Activated CD8-positive, alpha-beta T cell treated with anti-CD3 and anti-CD28 coated beads for 36 hours (primary cell): ENCODE measurements at places on chromosomes 2 and 18.

DNA sequence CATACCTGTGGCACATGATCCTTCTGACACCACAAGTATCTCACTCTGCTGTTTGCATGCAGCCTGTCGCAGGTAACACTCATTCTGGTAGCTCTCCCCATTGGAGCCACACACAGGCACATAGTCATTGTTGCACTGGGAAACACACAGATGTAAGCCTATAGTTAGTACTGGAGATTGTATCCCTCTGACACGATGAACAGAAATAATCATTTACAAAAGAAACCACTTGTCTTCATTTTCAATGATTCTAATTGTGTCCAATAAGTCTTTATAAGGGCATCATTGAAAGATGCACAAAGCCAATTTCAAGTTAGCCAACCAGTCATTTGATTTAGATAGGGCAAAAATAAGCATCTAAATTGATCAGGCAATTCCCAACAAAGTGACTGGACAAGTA, 10.4 kb downstream of the TMEFF2 start:
- no peak for DNase-seq

DNA sequence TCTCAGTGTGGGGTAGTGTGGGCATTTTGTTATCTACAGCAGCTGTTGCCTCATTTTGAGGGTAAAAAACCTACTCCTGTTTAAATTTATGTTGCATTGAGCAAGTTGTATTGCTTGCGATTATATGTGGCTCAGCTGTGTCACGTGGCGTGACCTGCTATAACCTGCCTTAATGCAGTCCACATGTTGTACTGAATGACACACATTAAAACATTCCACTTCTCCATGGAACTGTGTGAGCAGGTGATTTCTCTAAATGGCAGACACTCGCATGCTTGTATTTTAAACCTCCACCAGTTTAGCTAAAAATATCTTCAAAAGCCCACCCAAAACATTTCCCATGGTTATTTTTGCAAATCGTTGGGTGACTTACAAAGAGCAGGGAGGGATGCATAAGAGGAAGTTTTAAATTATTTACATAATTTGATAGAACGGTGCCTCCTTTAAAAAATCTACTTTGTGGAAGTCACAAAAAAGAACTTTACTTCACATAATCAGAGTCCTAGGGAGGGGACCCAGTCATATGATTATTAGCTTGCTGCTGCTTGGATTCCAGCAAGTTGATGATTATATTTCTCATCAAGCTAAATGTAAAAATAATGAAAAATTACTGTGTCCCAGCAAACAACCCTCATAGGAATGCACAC, 163.3 kb upstream of the ZEB2 start:
- no peak for DNase-seq

- DNase-seq = no peak
These were observed 2.4 kb downstream of the BOK start for GRCh38 chr2:241560883-241561474.

GRCh38 chr2:174025271-174026121, 60.3 kb upstream of the SP3 start:
- no peak for DNase-seq

- DNase-seq = no peak
These were observed 30.1 kb upstream of the E2F6 start for GRCh38 chr2:11495844-11496681.

- no peak for DNase-seq
These were observed 173.7 kb upstream of the HNRNPA3 start for GRCh38 chr2:177038787-177039484.

DNA sequence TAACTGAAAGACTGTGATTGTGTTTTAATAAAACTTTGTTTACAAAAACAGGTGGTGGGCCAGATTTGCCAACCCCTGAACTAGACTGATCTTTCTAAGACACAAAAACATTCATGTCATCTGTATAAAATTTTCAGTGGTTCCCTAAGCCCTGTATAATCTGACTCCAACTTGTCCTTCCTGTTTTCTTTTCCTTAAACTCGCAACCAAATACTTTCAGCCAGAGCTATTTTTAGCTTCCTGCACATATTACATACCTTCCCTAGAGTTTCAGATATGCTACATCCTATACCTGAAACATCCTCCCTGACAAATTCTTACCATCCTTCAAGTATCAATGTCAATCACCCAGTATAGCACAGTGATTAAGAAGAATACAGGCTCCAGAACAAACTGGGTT, 4.8 kb downstream of the GCFC2 start:
- DNase-seq = no peak

DNA sequence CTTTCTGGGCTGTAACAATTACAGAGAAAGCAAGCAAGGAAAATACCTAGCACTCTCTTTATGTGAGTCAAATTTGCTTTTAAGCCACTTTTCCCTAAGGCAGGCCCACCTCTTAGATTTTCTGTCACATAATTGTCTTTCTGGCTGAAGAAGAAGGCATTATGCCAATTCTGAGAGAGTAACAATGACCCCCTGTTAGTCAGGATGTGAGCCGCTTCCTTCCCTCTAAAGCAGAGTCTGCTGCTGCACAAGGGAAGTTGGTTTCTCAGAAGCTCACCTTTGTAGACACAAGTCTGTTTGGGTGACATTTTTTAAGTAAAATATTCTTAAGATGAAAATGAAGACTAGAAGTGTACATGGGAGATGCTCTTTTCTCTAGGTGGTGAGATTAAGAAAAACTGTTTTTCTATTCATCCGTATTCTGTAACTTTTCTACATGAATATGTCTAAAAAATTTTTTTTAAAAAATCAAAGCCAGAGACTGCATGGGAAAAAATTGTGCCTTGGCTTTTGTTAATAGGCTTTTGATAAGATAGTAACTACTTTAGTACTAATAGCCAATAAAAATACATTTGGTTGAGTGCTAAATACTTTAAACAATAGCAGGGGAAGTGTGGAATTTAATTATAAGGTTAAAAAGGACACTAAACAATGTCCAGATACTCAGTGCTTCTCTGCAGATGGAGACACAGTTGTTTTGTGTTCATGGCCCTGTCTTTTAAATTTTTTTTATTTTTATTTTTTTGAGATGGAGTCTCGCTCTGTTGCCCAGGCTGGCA, 33.4 kb upstream of the VPS54 start:
- DNase-seq = no peak

GRCh38 chr2:229910832-229911412, 10.9 kb downstream of the TRIP12 start:
- DNase-seq = peak; percentile 33

GRCh38 chr2:240589375-240589774, 2.8 kb downstream of the CAPN10 start:
- no peak for DNase-seq

DNA sequence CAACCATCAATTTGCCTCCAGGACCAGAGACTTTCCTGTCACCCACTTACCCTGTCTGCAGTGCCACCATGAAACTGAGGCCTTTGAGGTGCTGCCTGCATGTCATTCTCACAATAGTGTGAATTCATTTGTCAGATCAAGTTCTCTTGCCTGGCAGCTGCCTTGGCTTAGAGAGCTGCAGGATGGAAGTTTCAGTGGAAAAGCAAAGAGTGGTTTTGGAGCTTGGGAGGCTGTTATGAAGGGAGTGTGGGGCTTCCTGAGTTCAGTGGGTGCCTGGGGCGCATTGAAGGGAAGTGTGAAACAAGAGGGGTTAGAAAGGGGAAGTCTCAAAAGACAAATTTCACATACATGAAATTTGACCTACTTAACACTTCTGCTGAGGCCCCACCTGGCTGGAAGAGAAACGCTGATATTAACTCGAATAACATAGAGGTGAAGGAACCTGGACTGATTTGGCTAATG, 7.9 kb upstream of the LBH start:
- DNase-seq = peak; percentile 40

- no peak for DNase-seq
These were observed 11.1 kb downstream of the TRAPPC8 start for GRCh38 chr18:31931886-31932240.

- no peak for DNase-seq
These were observed 33.6 kb downstream of the TRIB2 start for GRCh38 chr2:12750166-12750905.

GRCh38 chr2:191526536-191526935, 151.4 kb upstream of the NABP1 start:
- no peak for DNase-seq

DNA sequence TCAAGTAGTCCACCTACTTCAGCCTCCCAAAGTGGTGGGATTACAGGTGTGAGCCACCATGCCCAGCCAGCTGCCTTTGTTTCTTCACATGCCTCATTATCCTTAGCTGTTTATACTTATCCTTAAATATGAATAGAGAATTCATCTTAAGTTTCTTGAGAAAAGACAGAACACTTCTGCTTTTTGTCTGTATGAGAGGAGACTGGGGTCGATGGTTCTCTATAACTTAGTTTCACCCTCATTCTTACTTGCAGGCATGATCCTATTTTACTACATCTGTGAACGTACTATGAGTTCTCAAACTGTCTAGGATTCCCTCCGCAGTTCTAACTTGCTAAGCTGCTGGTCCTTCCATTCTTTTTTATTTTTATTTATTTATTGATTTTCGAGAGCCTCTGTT, 20.4 kb downstream of the PPM1B start:
- DNase-seq = no peak

DNA sequence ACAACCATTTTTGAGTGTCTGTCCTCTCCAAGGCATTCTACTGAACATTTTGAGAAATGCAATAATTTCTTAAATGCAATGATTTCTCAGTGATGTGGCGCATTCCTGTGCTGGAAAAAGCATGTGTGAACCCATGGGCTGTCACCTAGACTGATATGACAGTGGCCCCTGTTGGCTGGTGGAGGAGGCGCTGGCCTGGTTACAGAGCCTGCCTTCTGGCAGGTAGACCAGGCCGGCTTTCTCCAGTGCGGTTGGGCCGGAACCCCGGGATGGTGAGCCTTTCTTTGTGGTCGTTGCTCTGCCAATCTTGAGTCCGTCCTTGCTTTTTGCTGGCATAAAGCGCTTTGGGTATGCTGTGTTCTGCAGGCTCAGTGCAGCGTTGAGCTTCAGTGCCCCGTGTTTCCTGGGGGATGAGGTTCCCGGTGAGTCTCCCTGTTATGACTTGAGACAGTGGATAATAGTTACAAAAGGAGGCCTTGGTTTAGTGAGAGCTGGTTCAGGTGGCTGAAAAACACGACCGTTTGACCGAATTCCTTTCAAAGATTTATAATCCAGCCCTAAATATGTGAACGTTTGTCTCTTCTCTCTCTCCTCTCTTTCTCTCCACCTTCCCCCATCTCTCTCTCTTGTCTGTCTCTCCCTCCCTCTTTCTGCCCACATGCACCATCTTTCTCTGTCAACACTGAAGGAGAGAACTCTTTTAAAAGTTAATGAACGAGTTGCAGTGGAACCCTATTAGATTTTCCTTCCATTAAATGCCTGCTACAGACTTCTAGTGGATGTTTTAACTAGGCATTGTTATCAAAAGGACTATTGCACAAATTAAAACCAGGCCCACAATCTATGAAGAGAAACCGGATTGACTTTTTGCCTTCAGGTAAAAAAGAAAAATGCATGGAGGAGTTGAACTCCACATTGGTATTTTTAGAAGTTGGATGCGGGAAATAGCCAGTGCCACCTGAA, 34.0 kb downstream of the TSHZ1 start:
- peak; percentile 41 for DNase-seq

- peak; percentile 30 for DNase-seq
These were observed 1.5 kb upstream of the WNT10A start for GRCh38 chr2:218878926-218879761.

DNA sequence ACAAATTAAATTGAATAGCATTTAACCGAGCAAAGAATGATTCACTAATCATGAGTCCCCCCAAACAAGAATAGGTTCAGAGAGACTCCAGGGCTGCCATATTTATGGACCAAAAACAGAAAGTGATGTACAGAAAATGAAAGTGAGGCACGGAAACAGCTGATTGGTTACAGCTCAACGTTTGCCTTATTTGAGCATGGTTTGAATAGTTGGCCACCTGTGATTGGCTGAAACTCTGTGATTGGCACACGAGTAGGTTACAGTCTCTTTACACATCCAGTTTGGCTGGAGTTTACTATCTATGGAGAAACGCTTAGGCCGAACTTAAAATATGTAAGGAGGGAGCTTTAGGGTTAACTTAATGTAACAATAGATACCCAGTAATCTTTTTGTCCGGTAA, 27.0 kb upstream of the DPYSL5 start:
- DNase-seq = no peak

- DNase-seq = no peak
These were observed 82.5 kb downstream of the TMEM247 start for GRCh38 chr2:46561731-46562450.

- no peak for DNase-seq
These were observed 10.1 kb downstream of the RAMP1 start for GRCh38 chr2:237869343-237870102.
